Nephron progenitor cell (in vitro differentiated cells): ENCODE measurements at places on chromosomes 7 and 10.

GRCh38 chr7:107998150-107998549 lies 4.8 kb downstream of the LAMB1 start:
- DNase-seq = no peak

GRCh38 chr7:158536871-158537515 lies 50.6 kb downstream of the PTPRN2 start:
- DNase-seq = no peak

- DNase-seq = no peak
Observed at GRCh38 chr7:137094-137891, 55.1 kb upstream of the FAM20C start.

- DNase-seq = no peak
Observed at GRCh38 chr10:73862011-73862410, 12.3 kb downstream of the CAMK2G start.

DNA sequence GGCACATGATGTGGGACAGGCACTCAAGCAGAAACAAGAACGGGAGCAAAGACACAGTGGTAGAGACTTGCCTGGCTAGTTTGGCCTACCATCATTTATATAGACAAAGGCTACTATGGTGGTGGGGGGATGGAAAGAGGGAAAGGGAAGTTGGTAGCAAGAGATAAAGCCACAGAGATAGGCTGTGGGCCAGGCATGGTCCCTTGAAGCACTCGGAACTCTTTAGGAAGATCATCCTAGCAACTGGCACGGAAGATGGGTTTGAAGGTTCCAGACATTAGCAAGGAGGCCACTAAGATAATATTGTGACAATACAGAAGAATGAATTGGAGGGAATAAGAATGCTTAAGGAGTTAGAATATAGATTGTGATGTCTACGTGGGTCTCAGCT lies 319.6 kb downstream of the ELMO1 start:
- DNase-seq = no peak

GRCh38 chr10:79196470-79197461 lies 128.0 kb downstream of the ZMIZ1 start:
- peak; percentile 89 for DNase-seq

- DNase-seq = peak; percentile 27
Observed at GRCh38 chr7:158646766-158647474, 57.7 kb downstream of the NCAPG2 start.

DNA sequence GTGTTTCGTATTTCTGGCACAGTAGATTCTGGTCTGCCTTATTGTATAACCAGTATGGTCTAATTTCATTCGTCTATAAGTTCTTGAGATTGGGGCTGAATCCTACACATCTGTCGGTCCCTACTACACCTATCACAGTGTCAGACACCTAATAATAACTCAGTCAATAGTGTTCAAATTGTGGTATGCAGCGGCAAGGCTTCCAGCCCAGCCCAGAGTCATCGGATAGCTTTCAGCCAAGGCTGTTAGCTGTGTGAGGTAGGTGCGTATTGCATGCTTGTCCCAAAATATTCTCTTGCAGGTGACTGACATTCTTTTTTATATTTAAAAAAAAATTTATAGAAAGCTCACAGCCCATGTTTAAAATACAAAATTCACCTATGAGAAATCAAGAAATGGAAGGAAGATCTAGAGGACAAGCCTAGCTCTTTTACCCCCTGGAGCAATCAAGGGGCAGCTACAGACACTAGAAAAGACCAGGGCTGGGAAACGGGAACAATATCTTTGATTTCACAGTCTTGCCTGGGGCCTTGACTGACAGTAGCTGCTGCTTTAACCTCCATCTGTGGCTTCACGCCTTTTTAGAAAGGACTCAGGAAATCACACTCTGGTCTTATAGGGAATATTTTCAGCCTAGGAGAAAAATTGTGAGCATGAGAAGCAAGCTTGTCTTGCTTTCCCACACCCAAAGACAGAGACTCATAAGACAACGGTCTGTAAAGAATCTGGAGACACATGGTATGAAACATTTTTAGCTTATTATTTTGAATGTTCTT lies 9.5 kb upstream of the ASB4 start:
- DNase-seq = peak; percentile 7

GRCh38 chr10:91088300-91089140 lies 131.9 kb upstream of the PCGF5 start:
- no peak for DNase-seq

DNA sequence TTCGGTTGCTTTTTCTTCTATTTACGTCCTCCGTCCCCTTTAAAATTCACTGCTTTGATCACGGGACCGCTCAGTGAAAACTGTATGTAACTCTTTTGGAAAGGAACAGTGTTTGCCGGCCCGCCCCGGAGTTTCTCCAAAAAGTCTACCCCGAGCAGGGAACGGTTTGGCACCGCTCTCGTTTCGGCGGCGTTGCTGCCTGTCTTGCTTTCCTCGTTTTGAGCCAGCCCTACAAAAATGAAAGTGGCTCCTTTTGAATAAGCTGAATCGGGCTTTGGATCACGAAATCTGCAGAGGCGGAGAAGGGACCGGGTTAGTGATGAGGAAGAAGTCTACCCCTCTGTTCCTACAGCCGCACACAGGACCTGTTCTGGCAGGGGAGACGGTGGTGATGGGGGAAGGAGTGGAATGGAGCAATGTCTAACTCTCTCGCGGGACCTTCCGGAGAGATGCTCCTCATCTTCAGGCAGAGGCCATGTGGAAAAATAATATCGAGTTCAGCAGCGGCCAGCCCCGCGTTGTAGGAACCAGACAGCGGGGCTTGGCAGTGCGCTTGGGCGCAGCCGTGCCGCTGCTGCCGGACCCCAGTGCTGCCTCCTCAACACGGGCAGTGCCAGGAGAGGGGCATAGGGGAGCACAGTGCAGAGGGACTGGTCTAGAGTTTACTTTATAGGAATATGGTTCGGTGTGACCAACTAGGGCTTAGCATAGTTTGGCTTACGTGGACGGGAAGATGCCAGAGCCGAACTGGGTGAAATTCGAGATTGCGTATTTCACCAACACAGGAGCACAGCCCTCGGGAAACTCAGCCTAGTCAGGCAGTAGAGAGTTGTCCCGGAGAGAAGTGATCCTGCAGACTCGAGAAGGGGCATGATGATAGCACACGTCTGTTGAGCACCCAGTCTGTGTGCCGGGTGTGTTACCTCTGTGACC lies 1.4 kb downstream of the HTRA1 start:
- no peak for DNase-seq

DNA sequence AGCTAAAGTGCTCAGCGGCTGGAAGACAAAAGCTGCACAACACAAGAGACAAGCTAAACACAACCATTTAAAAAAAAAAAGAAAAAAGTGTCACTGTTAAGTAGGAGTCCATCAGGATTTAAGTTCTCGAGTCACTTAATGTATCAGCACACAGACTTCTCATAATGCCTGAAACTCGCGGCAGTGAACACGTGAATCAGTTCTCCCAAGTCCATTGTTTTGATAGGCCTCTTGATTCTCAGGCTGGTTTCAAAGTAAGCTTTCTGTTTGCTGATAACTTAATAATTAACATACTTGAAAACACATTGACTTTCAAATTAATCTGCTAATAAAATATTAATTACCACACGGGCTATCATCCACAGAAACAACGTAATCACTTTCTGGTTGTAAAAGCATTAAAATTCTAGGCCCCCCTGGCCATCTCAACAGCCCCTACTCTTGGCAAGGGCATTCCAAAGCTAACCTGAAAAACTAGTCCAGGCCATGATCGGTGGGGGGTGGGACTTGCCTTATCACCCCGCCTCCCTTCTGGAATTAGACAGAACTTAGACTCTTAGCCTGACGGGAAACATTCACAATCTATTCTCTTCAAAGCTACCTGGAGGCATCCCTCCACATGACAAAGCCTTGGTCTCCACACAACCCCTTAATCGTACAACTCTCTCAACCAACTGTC lies 129.0 kb downstream of the DIP2C start:
- no peak for DNase-seq

DNA sequence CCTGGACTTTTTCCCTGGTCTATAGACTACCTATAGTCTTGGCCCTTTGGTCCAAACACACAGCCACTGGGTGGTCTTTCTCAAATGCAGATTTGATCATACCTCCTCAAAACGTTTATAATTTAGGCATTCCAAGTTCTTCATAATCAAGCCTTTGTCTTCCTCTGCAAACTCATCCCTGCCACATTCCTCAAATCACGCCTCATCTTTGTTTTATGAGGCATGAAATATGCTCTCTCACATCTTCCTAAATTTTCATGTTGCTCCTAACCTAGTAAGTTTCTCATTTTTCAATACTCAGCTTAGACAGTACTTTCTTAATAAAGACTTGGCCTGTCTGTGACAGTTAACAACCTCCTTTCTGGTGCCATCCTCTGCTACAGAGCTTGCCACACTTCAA lies 10.9 kb upstream of the HERC4 start:
- no peak for DNase-seq

GRCh38 chr7:83162402-83163256 lies at the start of gene PCLO:
Gene PCLO, minus strand, starts transcription at chr7:83162884. Its CDS starts 292 bp downstream, at chr7:83162592.
- peak; percentile 91 for DNase-seq

DNA sequence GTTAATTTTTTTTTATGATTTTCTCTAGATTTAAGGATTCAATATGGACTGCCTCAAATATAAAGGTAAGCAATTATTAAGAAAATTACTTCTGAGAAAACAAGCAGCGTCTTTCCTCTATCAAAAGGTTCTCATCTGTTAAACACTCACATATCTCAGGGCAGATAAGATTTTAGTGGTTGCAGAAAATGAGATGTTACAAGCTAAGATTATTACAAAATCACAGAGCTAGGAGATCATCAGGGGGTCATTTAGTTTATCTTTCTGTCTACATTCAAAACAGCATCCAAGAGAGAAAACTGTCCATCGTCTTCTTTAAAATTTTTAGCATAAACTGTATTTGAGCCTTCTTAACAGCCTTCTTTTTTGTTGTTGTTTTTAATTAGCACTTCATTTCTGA lies 29.1 kb upstream of the RHOBTB1 start:
- DNase-seq = no peak

DNA sequence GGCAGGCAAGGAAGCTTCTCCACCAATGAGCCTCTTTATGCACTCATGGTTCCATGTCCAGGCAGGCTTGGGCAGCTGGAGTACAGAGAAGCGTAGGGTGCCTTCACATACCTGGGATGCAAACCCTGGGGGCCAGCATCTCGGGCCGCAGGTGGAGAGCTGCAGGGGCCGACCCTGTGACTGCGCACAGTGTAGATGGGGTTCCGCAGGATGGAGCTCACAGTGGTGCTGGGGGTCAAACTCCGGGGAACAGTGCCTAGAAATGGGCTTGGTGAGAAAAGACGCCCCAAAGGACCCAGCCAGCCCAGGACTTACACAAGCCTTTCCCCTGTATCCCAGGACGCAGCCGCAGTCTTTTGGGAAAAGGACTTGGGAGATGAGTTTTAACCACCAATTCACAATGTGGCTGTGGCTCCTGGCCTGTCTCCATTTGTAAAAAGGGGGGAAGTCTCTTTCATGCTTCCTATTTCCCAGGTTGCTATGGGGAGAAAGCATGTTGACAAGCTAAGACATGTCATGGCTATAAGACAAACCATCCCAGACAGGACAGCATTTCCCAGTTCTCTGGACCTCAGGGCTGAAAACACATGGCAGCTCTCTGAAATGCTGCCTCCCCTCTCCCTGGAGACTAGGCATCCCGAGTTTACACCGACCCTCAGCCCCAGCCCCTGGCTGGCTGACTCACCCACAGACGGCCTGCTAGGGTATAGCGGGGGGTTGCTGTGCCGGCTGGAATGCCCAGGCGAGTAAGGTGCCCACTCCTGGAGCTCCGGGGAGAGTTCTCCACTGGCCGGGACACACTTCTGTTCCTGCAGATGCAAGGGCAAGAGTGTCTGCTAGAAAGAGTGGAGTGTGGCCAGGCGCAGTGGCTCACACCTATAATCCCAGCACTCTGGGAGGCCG lies 107.1 kb downstream of the DLG5 start:
- no peak for DNase-seq

DNA sequence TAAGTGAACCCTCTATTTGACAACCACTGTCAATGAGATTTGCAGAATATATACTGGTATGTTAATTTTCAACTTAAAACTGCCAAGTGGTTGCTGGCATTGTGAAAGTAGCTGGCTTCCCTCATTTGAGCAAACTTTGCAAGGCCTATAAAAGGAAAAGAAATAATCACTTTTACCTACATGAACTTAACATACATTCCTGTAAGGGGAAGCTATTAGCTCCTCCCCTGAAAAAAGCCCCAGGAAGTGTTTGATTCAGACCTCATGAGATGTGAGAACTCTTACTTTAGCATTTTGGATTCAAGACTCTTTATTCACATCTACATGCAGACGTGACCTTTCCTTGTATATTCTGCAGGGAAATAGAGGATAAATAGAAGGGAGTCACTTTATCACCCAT lies 175.6 kb downstream of the OTUD1 start:
- DNase-seq = no peak

GRCh38 chr10:130064783-130065182 lies 45.8 kb downstream of the C10orf143 start:
- no peak for DNase-seq

DNA sequence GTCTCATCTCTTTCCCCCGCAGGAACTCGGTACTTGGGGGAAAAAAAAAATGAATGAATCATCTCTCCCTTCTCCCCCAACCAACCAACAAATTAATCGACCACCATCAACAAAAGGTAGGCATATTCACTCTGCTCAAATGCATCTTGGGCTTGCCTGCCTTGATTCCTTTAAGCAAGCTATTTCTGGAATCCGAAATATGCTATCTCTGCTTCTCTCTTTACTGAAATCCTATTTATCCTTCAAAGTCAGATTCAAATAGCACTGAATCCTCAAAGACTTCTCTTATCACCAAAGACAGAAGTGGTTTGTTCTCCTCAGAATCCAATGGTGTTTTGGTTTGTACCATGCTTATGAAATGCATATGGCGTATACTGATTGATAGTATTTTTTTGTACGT lies 49.6 kb upstream of the TPK1 start:
- DNase-seq = no peak

GRCh38 chr7:135180122-135180521 lies 9.6 kb upstream of the CYREN start:
- DNase-seq = no peak

DNA sequence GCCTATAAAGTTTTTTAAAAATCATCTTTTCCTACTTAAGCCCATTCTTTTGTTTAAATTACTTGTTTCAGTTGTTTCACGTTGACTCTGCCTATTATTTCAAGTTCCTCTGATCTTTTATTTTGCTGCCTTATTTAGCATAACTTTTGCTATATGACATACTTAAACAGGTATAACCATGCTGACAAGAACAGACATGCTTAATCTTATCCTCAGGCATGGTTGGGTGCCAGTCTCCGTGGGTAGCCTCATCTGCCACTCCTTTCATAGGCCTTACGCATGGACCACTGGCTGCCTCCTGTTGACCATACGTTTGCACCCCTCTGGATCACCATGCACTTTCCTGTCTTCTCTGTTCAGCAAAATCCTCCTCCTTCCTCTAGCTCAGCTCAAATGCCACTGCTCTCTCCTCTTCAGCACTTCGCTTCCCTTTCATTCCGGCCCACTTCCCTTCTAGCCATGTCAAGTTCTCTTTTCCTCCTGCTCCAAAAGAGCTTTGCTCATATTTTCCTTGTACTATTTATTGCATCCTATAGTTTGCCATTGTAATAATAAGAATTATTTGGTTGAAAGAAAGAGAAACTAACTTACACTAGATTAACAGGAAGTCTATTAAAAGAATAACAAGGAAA lies 10.0 kb upstream of the TSPAN33 start:
- no peak for DNase-seq

- peak; percentile 51 for DNase-seq
Observed at GRCh38 chr7:87628780-87629569, 777 bp downstream of the RUNDC3B start.
